ENCODE measurements at places on chromosomes 16 and 17.

DNA sequence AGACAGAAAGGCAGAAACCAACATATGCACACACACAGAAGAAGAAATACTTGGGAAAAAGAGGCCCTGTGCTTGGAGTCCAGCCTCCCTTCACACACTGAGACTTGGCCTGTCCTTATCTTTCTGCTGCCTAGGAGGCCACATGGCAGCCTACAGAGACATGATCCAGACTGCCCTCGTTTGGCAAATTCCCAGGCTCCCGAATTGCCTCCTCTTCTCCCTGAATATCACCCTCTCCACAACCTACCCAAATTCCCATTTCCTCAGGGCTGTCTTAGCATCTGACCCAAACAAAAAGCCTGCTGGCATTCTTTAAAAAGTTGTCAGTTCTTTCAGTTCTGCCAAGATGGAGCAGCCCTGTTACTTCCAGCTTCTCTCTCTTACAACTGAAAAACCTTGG is 59.8 kb downstream of the DNAH17 start:
- DNase-seq: no peak

DNA sequence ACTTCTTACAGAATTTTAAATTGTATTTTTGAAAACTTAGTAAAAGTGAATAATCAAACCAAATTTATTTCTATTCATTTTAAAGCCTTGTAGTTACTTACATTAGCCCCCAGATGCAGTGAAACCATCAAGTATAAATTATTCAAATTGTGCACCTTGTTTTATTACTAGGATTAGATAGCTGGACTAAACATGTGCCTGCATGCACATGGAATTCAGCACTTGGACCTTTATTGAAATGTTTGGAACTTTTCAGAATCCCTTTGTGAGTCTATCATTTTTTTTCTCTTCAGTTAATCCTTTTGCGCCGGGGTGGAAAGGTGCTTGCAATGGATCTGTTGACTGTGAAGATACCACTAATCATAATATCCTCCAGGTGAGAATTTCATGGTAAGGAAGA is 4.7 kb downstream of the ZPBP2 start:
- no peak for DNase-seq

GRCh38 chr17:38728290-38728831 is 1.8 kb upstream of the CISD3 start:
- DNase-seq: no peak

- no peak for DNase-seq
Measured at GRCh38 chr16:89006036-89006752, 29.2 kb upstream of the CBFA2T3 start.

- DNase-seq: no peak
Measured at GRCh38 chr17:39652587-39653315, 12.4 kb upstream of the TCAP start.

DNA sequence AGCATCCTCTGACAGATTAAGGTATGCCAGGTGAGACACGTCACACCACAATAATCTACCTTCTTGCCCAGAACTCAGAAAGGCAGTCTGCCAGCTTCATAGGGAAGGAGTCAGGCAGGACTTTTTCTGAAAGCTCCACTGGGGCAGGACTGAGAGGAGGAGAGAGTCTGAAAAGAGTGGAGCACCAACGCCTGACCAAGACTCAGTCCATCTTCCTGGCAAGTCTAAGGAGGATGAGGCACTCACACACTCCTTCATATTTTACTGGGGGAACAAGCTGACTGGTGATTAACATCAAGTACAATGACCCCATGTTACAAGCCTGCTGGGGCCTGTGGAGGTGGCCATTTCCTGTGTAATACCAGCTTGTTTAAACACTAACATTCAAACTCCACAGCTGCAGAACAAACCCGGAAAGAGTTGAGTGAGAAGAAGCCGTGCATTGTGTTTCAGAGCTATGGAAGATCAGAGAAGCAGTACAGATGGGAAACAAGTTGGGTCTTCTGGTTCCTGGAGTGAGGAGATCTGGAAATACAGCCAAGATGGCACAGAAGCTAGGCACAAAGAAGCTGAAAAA is 122.4 kb downstream of the HIC1 start:
- DNase-seq: no peak

DNA sequence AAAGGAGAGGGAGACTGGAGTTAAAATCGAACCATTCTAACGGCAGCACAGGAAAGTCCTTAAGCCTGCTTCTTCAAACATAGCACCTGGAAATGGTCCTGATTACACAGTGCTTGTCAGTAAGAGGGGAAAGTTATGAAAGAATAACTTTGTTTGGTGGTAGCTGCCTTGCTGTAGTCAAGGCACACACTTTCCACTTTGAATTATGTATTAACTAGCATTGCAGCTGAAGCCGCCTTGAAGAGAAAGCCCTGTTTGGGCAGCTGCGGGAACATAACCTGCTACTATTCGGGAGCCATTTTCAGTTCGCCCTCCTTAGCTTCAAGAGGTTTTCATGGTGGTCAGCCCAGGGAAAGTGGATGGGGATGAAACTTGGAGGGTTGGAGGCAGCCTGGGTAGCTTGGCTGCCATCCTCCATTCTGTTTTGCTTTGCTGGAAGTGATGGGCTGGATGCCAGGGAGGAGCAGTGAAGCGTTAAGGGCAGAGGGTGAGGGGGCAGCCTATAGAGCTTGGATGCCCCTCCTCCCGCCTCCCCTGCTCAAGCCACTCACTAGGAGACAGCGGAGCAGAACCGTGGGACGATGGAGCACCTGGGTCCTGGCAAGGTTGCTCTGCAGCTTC is 5.3 kb upstream of the HAS3 start:
- DNase-seq: no peak

DNA sequence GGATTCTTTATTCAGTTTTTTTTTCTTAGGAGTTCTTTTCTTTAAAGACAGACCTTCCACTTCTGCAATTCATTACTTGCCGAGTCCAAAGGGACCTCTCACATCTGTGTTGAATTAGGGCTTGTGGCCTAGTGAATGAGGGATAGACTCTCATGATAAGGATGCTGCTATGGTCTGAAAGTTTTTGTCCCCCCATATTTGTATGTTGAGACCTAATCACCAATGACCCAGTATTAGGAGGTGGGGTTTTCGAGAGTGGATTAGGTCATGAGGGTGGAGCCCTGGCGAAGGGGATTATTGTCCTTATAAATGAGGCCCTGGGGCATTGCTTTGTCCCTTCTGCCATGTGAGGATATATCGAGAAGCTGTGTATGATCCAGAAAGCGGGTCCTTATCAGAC is 9.5 kb downstream of the KRT12 start:
- DNase-seq: no peak

DNA sequence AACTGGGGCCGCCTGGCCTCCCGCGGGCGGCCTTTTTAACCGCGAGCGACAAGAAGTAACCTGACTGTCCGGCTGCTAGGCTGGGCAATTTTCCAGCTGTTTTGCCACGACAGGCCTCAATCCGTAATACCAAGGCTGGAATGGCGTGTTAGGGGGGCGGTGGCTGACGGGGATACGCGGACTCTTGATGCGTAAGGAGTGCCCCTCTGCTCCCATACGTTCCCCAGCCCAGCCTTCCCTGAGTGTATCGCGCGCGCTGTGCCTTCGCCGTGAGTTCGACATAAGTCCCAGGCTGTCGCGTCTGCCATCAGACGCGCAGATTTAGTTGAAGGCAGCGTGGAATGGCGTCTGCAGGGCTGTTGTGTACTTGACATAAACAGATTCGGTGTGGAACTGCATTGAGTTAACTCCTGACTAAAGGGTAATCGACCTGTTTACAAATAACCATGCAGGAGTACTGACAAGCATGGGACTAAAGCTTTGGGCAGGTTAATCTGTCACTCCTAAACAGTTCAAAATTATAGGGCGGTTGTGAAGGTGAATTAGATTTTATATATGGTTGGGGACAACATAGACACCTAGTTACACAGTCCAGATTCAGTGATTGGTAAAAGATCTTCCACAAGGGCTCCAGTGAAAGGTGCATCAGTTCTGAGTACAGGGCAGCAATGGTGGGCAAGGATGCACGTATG is 16.6 kb upstream of the ERN1 start:
- no peak for DNase-seq

DNA sequence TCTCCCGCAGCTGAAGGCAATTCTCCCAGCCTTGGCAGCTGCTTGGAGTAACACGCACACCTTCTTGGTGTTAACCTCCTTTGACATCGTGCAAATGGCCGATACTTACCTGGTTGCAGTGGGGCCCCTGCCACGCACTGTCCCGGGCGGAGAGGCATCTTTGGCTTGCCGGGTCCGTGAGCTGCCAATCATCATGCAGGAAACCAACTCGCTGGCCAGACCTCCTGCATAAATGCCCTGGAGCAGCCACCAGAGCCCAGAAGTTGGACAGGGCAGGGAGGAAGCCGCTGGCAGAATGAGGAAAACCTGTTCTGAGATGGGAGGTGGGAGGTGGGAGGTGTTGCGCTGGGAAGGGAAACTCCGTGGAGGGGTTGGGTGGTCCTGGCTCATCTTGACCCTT is 41.7 kb upstream of the CREBBP start:
- DNase-seq: no peak

- DNase-seq: no peak
Measured at GRCh38 chr17:13044572-13045065, 26.8 kb upstream of the ELAC2 start.

GRCh38 chr16:70743791-70744190 is 57.2 kb downstream of the VAC14 start:
- DNase-seq: no peak

DNA sequence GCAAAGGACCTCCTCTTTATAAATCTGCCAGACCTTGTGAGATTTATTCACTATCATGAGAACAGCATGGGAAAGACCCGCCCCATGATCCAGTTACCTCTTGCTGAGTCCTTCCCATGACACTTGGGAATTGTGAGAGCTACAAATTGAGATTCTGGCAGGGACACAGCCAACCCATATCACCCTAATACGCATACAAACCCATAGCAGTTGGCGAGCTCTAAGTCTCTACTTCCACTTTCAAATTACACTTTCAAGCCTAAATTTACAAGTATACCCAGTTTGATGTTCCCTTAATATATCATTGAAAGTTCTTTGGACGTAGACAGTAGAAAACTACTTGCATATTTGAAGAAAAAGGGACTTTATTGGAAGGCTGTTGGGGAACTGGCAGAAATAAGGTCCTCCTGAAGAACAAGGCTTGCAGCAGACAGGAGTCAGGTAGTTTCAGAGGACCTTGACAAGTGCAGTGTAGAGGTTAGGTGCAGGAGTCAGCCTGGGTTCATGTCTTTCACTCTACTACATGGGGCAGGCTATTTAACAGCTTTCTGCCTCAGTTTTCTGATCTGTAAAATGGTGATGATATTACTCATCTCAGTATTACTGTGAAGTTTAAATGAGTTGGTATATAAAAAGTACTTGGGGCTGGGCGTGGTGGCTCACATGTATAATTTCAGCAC is 107.9 kb upstream of the EEF2KMT start:
- no peak for DNase-seq

- DNase-seq: no peak
Measured at GRCh38 chr17:27986805-27987684, 55.4 kb upstream of the NLK start.

DNA sequence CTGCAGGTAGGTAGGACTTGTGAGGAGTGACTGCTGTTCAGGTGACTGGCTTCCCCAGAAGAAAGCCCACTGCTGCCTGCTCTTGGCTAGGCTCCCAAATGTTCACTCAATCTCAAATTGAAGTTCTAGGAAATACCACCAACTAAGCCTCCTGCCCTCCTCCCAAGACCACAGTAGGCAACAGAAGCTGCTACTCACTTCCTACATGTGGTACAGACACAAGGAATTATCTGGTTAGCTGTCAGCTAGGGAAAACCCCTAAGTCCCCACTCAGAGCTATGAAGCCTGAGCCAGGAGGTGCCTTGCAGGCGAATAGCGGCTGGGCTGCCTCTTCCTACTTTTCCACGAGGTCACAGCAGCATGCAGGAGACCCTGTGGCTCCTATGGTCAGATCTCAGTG is 4.9 kb downstream of the FBXO39 start:
- no peak for DNase-seq

- no peak for DNase-seq
Measured at GRCh38 chr16:11393366-11393765, 48.1 kb downstream of the RMI2 start.

DNA sequence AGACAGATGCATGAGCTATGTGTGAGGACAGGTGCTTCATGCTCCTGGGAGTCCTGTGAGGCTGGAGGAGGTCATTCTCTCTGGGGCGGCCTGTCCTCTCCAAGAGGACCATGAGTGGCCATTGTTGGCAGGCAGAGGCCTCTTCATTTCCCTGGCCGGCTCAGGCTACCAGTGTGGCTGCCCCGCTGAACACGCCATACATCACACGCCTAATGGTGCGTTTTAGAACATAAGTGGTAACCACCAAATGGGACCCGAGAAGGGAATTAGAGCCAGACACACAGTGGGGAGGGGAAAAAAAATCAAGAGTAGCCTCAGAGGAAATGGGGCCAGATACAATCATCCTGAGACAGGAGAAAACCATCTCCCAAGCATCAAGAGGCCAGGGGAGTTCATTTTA is 140.0 kb downstream of the SPACA3 start:
- no peak for DNase-seq

GRCh38 chr17:38861399-38861843 is 7.9 kb upstream of the RPL23 start:
- DNase-seq: no peak

GRCh38 chr16:49605536-49606254 is 232.1 kb downstream of the C16orf78 start:
- no peak for DNase-seq

DNA sequence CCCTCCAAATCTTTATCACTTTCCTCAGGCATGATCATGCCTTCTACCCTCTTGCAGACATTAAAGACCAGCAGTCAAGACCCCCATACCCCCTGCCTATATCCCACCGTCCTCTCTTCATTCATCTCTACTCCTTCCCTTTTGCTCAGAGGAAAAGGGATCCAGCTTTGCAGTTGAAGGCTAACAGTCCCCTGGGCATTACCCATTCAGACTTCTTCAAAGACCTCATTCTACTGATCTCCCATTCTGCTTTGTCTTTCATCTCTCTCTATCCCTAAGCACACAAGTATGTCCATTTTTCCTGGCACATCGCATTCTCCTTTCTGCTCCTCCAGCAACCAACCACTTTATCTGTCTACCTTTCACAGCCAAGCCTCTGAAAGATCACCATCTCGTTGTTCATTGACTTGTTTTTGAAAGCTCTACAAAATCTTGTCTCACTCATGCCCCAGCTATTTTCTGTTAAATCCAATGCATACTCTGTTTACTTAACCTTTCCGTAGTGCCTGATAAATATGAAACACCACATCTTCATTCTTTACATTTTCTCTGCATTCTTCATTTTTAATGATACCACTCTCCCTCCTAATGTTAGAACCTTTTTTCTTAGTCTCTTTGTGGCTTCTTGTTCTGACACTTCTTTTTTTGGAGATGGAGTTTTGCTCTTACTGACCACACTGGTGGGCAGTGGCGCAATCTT is 14.1 kb upstream of the LCMT1 start:
- DNase-seq: no peak

DNA sequence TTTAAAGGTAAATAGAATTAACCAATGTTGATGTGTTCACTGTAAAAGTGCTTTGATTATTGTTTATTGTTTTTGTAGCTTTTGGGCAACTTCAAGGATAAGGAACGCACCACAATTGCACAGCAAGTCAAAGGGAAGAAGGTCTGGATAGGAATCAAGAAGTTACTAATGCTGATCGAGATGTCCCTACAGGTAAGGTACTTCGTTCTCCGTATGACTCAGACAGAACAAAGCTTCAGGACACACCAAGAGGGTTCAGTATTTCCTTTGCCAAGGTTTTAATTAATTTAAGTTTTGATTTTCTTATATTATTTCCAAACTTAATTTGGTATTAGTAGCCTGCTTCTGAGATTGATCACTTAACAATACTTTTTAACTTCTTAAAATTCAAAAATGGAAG is 67.1 kb downstream of the WNT3 start:
- DNase-seq: no peak
